ENCODE measurements at places on chromosomes 3 and 15.

- DNase-seq, result no peak
Measured at GRCh38 chr15:41928100-41928499, 34.2 kb upstream of the SPTBN5 start.

DNA sequence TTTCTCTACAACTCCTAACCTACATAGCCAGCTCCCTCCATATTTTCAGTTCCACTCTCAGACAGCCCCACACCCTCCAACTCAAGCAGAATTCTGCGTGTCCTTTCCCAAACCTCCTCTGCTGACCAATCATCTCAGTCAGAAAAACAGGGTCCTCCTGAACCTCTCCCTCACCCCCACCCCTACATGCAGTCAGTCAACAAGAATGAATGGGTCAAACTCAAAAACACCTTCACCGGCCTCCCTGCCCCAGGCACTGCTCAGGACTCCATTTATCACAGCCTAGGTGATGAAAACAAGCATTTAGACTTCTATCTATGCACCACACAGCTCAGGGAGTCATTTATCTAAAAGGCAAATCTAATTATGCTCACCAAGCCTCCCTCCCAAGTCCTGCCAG, 32.4 kb downstream of the MYL3 start:
- DNase-seq, result no peak

GRCh38 chr3:48859206-48859605, 11.5 kb upstream of the PRKAR2A start:
- DNase-seq, result no peak

DNA sequence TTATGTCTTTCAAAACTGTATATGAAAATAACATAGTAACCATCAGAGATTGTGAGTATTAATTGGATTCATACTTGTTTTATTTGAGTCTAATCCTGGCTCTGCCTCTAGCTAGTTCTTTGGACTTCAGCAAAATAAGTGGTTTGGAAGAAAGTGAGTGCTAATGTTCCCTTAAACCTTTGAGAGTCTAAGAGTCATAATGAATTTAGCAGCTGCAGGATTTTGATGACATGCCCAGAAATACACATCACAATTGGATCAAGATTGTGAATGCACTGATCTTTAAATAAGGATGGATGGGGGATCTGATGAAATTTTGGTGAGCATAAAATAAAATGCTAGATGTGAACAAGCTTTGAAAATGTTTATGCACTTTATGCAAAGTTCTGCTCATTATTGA, 79.9 kb upstream of the FAM98B start:
- DNase-seq, result no peak

- DNase-seq, result no peak
Measured at GRCh38 chr3:16945330-16945729, 60.6 kb downstream of the PLCL2 start.

DNA sequence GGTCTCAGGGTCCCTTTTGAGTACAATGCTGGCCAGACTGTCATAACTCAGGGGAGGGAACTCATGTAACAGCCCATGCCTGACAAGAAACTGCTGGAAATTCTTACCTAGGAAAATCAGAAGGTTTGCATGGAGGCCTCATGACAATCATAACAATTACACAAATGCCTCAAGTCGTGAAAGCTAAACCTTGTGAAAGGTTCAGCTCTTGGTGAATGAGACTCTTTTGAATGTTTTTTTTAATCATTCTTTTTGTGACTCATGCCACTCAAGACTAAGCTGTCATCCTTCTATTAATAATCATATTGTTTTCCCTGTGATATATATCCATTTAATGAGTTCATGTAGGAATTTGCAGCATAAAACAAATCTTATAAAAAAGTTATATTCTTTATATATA, 61.4 kb upstream of the LEKR1 start:
- DNase-seq, result no peak

GRCh38 chr3:101527441-101527840, 14.4 kb upstream of the SENP7 start:
- DNase-seq, result no peak

- DNase-seq, result no peak
Measured at GRCh38 chr3:108006077-108006771, 84.6 kb downstream of the CD47 start.

DNA sequence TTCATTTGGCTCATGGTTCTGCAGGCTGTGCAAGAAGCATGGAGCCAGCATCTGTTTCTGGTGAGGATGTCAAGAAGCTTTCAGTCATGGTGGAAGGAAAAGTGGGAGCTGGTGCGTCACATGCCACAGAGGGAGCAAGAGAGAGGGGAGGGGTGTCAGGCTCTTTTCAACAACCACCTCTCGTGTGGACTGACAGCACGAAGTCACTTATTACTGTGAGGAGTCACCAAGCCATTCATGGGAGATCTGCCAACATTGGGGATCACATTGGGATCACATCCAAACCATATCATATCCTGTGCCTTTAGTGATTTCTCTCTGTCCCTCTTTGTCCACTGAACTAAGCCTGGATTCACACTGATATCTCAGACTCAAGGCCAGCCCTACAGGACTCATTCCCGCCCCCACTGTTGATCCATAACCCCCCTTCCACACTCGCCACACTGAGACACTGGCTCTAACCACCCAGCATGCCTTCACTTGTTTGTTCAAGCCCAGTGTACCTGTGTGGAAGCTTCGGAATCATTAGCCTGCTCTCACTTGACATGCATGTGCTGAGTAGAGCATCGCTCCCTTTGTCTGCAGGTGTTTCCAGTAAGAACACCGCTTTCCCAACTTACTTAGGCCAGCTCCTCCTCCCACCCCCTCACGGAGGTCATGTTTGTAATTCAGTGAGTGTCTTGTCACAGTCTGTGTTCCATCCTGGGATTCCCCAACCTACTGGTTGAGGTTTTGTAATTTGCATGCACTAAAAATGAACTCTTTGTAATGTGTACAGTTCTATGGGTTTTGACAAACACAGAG, 132.2 kb downstream of the KLF13 start:
- no peak for DNase-seq

GRCh38 chr3:125310623-125311081, 64.5 kb downstream of the ZNF148 start:
- peak; percentile 2 for DNase-seq

GRCh38 chr3:18234717-18235335, 190.3 kb downstream of the SATB1 start:
- DNase-seq, result no peak

GRCh38 chr15:69393831-69394491, 20.2 kb upstream of the KIF23 start:
- DNase-seq, result no peak

- no peak for DNase-seq
Measured at GRCh38 chr15:52252781-52253180, 42.8 kb downstream of the MYO5C start.

- DNase-seq, result no peak
Measured at GRCh38 chr3:4309491-4310128, 6.4 kb downstream of the SETMAR start.

DNA sequence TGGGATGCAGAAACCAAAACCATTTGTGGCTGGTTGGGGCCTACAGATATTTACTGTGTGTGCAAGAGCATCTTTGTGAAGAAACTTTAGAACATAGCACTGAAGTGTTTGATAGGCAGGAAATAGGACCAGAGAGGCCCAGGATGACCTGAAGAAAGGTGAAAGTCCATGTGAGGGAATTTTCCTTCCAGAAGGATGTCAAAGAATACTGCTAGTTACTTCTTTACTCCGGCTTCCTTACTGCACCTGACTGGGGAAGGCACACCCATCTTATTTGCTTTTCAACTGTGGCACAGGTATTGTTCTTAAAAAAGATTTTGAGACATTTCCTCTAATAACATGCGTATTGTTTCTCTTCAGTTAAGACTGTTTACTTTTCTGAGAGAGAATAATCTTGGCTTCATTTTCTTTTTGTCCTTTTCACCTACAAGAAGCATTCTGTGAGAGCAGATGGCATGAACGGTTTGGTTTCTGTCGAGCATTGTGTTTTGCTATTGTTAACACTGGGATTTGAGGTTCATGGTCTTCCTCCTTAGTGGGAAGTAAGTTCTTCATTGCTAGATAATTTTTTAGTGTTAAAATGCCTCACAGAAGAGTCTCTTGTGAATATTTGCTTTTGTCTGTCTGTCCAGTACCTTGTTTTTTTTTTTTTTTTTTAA, 71.5 kb downstream of the SLCO3A1 start:
- no peak for DNase-seq

DNA sequence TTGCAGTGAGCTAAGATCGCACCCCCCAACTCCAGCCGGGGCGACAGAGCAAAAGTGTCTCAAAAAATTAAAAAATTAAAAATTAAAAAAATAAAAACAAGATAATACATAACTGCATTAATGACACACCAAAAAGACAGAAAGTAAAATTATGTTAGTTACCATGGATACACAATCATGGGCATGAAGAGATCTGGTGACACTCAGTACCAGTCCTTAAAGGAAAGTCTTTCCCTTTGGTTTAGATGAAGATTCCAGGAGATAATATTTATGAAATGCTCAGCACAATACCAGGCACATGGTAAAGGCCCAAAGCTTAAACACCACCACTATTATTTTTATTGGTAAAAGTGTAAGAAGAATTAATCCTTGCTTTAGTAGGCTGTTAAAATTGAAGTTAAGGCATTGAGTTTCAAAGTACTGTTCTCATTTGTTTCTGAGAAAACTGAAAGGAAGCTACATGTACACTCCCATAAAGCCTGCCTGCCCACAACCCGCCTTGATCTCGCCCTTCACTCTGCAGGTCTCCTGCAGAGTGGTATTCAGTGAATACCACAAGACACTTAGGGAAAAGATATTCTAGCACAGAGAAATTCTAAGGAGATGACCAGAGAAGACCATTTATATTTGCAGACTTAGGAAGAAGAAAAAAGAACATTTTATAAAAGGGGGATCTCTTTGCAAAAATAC, 52.3 kb downstream of the SUCLG2 start:
- DNase-seq, result no peak

DNA sequence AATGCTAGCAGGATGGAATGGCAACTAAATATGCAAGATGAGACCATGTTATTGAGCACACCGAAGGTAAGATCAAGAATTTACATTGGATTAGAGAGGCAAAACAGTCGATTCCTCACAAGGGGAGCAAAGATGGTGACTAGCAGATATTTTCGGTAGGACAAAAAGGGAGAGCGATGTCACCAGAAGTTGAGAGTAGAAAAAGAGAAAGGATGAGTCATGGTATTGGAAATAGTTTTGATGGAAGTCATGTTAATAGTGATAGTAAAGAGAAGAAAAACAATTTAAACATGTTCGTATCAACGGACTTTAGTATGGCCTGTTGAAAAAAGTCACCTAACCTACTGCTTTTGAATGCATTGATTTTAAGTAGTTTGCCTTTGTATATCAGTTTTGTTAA, 55.0 kb downstream of the UBE2E2 start:
- no peak for DNase-seq

DNA sequence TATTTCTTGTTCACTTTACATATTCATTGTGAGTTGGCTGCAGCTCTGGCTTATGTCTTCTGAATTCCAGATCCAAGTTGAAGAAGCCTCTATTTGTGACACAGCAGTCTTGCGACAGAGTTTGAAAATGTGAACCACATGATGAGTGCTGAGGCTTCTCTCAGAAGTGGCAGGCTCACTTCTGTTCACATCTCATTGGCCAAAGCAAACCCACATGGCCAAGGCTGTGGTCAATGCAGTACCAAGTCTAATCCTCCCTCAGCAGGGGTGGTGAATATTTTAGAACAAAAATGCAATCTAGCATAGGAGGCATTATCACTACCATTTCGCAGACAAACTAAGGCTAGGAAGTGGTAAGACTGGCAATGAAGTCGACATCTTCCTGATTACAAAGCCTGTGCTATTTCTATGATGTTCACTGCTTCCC, 45.2 kb downstream of the CDCP1 start:
- DNase-seq, result no peak

GRCh38 chr3:14418296-14419250, 16.2 kb downstream of the SLC6A6 start:
- DNase-seq, result no peak

- DNase-seq, result no peak
Measured at GRCh38 chr3:46080124-46080968, 53.1 kb upstream of the XCR1 start.

GRCh38 chr15:63051156-63052066, 8.9 kb downstream of the TPM1 start:
- DNase-seq, result no peak

GRCh38 chr3:16770792-16771191, 114.0 kb upstream of the PLCL2 start:
- no peak for DNase-seq

DNA sequence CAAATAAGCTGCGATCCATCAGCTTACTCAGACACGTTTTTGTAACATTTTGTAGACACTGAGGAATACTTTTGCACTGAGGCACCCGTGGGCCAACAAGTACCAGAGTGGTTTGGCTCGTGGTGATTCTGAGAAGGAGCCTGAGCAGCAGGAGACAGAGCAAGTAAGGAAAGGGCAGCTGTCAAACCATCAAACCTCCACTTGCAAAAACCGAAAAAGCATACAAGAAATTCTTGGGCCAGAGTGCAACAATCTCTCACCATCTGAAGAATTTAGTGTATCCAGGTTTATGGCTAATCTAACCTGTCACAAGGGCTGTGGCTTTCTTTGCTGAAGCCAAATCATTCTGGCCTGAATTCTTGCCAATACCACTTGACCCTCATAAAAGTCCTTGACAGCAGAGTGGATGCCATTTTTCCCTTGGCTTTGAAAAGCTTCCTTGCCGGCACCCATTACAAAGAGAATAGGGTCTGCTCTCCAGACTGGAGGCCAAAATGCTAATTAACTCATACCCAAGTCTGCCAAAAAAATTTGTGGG, 56.7 kb downstream of the MYO1E start:
- DNase-seq, result no peak

DNA sequence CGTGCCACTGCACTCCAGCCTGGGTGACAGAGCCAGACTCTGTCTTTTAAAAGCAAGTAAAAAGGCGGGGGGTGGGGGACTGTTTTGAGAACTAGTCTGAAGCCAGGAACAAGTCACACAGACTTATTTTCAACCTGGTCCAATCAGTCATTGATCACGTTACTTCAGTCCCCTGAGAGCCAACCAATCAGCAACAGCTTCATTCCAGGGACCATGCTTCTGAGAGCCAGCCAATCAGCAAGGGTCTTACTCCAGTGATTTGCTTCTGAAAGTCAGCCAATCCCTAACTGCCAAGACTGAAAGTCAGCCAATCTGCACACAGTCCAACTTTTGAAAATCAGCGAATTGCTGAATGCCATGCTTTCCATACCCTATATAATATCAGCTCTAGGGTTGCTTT, 48.6 kb upstream of the C15orf39 start:
- DNase-seq, result no peak

DNA sequence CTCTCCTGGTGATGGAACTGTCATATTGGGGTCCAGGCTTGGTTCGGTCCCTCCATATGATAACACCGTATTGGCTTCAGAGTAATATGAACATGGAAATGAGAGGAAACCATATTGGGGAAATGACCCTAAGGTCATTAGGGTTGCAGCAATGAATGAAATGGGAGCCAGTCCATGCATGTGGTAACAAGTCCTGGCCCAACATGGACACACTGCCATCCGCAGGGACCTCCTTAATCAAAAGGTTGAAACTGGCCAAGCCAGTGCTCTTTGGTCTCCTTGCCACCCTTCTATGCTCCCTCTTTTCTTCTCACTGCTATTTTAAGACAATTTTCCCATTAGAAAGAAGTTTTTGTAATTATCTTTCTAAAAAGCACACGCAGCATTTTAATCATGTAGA, 8.3 kb downstream of the SHC4 start:
- no peak for DNase-seq

GRCh38 chr3:55534876-55535275, 47.8 kb upstream of the WNT5A start:
- DNase-seq, result no peak

- DNase-seq, result no peak
Measured at GRCh38 chr3:193660698-193661411, 67.8 kb downstream of the OPA1 start.

All from activated CD8-positive, alpha-beta memory T cell treated with anti-CD3 and anti-CD28 coated beads for 48 hours (primary cell).